ENCODE measurements at places on chromosomes 6 and 20.

DNA sequence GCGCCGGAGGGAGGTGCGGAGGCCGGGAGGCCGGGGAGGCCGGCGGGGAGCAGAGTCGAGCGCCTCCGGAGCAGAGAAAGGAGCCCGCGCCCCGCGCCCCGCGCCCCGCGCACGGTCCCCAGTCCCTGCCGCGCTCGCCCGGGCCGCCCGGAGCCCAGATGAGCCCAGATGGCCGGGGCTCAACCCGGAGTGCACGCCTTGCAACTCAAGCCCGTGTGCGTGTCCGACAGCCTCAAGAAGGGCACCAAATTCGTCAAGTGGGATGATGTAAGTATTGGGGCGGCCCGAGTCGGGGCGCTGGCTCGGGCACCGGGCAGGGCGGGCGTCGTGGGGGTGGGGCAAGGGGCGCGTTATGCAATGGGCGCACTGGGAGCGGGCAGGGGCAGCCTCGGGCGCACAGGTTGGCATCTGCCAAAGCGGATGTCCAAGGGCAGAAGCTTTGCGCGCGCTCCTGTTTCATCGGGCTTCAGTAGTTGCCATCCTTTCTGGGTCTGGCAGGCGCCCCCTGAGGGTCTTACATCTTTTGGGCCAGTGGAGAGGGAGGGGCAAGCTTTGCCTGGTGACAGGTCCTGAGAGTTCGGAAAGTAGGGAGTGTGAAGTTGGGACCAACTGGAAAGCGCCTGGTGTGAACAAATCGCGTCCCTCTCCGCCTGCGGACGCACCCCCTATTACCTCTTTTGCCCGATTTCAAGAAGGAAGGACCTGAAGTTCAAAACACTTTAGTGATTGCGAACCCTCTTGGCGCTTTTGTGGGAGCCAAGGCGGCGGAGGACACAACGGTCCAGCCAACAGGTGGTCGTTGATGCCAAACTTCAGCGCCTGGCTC lies 631 bp downstream of the PLCB1 start:
- DNase-seq: no peak

DNA sequence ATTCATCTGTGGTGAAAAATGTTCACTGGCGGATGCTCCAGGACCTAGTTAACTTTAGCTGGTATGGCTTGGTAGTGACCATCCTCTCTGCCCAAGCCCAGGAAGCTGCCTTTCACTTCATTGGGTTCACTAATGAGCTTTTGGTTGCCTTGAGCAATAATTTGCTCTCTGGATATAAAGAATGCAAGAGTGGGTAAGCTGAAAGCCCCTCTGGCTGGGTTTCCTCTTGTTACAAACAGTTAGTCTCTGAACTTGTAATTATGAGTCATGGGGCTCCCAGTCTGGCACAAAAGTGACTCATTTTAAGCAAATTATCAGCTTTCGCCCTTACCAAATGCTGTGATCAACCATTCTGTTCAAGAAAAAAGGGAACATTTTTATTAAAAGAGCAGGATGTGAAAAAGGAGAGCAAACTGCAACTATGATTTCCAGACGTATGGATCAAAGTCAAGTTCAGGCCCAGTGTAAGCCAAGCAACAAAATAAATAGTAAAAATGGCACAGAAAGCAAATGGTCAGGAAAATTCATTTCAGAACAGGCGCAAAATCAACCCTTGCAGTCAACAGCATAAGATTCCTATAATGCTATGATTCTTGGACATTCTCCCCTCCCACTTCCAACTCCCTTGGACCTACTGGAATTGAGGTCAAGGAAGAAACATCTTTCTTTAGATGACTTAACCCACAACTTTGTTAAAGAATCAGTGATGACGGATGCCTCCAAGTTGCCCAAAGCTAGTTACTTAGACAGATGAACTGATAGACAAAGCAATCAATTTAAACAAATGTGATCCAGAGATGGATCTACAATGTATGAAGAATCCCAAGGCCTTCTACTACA lies 130.0 kb upstream of the KCNK16 start:
- no peak for DNase-seq

DNA sequence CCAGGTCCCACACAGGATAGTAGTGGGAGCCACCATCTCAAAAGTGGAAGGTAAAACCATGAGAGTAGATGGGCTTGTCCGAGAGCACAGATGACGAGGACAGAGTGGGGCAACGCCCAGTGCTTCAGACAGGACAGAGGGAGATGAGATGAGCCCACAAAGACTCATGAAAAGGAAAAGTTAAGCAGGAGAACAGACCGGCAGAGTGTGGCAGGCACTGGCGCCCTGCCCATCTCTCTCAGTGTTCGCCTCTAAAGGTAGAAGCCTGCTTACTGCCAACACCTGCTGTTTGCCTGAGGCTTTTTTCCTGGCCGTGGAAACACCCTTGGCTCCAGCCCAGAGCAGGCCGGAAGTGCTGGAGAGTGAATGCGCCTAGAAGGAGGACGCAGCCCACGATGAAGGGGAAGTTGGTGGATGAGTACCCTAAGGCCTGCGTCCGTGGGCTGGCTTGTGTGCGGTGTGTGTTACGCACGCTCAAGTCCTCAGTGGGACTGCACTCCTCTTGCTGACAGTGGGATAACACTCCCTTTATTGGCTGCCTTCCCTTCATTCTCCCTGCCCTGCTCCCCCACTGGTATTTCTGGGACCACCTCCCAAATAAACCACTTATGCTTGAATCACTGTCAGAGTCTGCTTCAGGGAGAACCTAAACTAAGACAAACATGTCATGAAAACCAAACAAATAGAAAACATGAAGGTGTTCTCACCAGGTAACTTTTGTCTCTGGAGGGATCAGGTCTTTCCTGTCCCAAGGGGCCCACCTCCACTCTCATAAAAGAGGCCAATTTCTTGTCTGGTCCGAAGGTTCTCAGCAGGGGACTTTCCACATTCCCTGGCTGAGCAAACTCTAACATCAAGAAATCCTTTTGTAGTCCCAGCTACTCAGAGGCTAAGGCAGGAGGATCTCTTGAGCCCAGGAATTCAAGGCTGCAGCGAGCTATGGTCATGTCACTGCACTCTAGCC lies 9.1 kb upstream of the FOXP4 start:
- no peak for DNase-seq

GRCh38 chr6:130724089-130724488 lies 103.1 kb upstream of the SMLR1 start:
- DNase-seq: no peak

DNA sequence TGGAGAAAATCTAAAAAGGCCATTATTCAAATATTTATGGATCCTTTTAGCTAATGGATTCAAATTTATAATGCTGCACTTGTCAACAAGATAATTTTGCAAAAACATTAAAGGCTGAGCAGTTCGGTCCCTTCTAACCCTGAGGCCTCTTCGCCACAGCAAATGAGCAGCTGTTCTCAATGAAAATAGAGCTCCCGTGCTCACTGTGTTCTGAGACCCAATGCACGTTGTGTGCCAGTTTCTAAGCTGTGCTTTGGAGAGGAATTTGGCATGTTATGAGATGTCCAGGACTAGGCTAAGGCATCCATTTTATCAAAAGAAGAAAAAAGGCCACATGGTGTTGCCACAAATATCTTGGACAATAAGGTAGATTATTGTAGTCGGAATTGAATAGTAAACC lies 220.1 kb upstream of the TSHZ2 start:
- DNase-seq: no peak

- no peak for DNase-seq
These were observed 16.5 kb downstream of the UQCC2 start for GRCh38 chr6:33694977-33695376.

- DNase-seq: no peak
These were observed 41.9 kb downstream of the PCNA start for GRCh38 chr20:5077761-5078387.

GRCh38 chr6:149075616-149076354 lies 241.7 kb upstream of the TAB2 start:
- DNase-seq: no peak

DNA sequence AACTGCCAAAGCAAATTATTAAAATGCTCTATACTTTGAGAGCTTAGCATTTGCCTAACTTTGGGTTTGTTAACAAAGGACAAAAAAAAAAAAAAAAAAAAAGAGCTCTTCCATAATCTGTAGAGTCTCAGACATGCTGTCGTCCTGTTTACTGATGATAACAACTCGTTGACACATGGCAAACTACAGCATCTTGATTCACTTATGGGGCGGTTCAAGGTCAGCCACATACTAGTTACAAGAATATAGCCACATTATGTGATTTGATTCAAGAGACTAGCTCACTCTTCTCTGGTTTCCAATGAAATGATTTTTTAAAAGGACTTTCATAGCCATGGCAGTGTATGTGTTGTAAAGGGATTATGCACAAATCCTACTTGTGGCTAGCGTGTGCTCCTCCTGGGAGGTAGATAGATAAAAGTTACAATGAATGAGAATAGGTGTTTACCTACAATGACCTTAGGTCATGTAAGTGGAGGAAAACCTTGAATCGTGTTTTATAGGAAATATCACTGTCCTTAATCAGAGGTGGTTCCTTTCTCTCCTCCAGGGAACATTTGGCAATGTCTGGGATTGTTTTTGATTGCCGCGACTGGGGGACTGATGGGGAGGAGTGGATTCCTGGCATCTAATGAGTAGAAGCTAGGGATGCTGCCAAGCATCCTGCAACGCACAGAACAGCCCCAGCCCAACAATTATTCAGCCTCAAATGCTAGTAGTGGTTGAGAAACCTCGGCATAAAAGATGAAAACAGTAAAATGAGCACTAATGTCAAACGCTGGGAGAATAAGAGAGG lies 969.2 kb upstream of the SLC35B3 start:
- DNase-seq: no peak

DNA sequence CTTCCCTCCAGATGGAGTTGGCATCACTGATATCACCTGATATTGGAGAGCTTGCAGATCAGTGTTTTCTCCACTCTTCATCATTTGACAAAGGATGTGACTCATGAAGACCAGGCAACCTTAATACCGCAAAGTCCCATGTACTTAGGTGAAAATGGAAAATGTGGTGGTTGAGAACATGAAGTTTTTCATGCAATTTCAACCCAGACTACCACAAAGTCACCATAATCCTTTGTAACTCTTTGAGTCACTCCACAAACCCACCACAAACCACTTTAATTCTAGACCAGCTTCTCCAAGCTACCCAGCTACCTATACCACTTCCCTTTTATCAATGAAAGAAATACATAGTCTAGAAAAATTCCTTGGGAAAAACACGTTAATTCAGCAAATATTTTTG lies 7.1 kb downstream of the NHLRC1 start:
- DNase-seq: no peak

DNA sequence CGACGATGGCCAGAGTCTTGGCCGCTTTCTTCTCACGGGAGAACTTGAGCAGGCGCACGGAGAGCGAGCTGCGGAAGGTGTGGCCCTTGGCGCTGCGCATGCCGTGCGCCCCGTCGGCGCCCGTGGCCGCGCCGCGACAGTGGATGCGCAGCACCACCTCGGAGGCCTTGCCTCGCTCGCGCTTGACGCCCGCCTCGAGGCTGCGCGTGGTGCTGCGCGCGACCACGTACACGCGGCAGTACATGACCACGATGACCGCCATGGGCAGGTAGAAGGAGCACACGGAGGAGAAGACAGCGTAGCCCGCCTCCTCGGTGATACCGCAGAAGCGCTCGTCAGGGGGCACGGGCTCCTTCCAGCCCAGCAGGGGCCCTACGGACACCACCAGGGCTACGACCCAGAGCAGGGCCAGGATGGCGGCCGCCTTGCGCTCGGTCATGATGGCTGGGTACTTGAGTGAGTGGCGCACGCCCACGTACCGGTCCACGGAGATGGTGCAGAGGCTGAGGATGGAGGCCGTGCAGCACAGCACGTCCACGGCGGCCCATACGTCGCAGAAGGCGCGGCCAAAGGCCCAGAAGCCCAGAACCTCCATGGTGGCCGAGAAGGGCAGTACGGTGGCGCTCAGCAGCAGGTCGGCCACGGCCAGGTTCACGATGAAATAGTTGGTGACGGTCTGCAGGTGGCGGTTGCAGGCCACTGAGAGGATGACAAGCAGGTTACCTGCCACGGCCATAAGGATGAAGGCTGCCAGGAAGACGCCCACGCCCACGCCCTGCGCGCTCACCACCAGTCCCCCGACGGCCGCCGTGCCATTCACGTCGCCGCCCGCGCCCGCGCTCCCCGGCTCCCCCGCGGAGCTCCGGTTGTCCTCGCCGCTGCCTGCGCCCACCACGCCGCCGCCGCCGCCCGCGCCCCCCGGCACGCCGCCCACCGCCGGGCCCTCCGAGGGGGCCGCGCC lies 232.8 kb upstream of the RNF24 start:
- DNase-seq: no peak

- DNase-seq: no peak
These were observed 31.7 kb downstream of the MAP3K4 start for GRCh38 chr6:161023316-161023715.
